Fibroblast of lung (primary cell): ENCODE measurements at places on chromosomes 16 and 17. TPM values are rescaled to one million over a fixed set of nuclear protein-coding genes. Genes with fewer than 3 reads are reported as not detected.

DNA sequence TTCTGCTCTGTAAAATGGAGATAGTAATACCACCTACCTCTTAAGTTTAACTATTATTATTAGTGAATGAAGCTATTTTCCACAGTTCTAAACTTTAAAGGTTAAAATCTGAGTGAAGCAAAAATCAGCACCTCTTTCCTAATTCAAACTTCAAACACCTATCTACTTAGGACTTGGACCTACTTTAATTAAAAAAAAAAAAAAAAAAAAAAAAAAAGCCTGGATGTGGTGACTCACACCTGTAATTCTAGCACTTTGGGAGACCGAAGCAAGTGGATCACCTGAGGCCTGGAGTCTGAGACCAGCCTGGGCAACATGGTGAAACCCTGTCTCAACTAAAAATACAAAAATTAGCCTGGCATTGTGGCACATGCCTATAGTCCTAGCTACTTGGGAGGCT, 5.0 kb upstream of the KANSL1 start:
- no peak for DNase-seq
- H3K4me3 ChIP-seq, result no peak overlapping the region
- H3K36me3 ChIP-seq, result no peaks in the 10 kb centered on the region
- peaks cover 9% of the 10 kb centered on the region for H3K4me1 ChIP-seq

DNA sequence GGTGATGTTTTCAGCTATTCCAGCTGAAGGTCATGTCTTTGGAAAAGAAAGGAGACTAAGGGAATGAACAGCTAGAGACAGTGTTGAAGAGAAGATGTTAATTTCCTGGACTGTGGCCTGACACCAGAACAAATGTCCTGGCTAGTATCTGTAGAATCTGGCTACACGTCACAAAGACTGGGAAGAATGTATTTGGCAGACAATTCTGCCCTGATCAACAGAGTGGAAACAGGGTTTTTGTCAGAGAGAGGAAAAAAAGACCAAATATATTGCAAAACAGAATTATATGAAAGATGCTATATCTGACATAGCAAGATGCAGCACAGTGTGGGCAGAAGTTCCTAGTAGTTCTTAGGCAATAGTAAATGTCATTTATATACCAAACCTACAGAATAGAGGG, 17.0 kb upstream of the ANKFN1 start:
- H3K4me1 ChIP-seq, result no peaks in the 10 kb centered on the region
- no peaks in the 10 kb centered on the region for H3K27me3 ChIP-seq
- no peak overlapping the region for H3K4me3 ChIP-seq
- no peak overlapping the region for H3K27ac ChIP-seq
- DNase-seq, result peak; percentile 52

DNA sequence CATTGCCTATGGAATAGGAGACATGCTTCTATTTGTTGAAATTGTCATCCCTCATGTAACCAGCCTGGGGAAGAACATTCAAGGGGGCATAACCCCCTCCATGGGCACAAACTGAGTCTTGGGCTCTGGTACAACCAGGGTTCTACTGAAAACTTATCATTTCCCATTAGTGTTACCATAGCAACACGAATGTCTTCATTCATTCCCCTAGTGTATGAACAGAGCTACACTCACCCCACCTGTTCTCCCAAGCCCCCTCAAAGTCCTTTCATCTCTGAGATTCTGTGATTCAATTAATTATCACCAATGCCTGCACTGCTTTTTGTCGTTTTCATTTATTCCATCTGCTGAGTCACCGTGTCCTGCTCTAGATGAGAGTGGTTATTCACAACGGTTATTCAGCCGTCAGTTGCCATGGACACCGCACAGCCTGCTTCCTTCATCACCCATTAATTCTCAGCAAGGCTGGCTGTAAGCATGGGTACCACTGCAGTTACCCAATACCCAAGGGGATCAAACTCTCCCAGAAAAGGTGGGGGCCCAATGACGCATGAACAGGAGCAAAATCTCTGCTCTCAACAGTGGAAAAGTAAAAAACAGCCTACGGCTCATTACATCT, 1.6 kb upstream of the GAST start:
- H3K36me3 ChIP-seq, result no peaks in the 10 kb centered on the region
- H3K4me3 ChIP-seq, result no peak overlapping the region
- peak; percentile 53 for DNase-seq
- no peak overlapping the region for H3K27ac ChIP-seq
- H3K4me1 ChIP-seq, result no peaks in the 10 kb centered on the region

- peak overlapping the region; percentile 29 for H3K4me3 ChIP-seq
- peak; percentile 23 for DNase-seq
- H3K36me3 ChIP-seq, result no peaks in the 10 kb centered on the region
- H3K27ac ChIP-seq, result peak overlapping the region; percentile 91
- no peaks in the 10 kb centered on the region for H3K27me3 ChIP-seq
- peaks cover 4% of the 10 kb centered on the region for H3K4me1 ChIP-seq
These were observed 23.1 kb downstream of the DEF8 start for GRCh38 chr16:89971495-89972243.

GRCh38 chr17:41734139-41734948, at the start of gene HAP1:
Gene HAP1, minus strand, starts transcription at chr17:41734643. Its CDS starts 9 bp downstream, at chr17:41734634.
- no peaks in the 10 kb centered on the region for H3K4me1 ChIP-seq
- peaks cover 57% of the 10 kb centered on the region for H3K27me3 ChIP-seq
- DNase-seq, result peak; percentile 17
- H3K4me3 ChIP-seq, result peak within 1 kb of the TSS; percentile 19
- no peak within 1 kb of the TSS for H3K27ac ChIP-seq

FAM234A gene
- 67.0 and 68.5 TPM in 2 replicates for total RNA-seq

DNA sequence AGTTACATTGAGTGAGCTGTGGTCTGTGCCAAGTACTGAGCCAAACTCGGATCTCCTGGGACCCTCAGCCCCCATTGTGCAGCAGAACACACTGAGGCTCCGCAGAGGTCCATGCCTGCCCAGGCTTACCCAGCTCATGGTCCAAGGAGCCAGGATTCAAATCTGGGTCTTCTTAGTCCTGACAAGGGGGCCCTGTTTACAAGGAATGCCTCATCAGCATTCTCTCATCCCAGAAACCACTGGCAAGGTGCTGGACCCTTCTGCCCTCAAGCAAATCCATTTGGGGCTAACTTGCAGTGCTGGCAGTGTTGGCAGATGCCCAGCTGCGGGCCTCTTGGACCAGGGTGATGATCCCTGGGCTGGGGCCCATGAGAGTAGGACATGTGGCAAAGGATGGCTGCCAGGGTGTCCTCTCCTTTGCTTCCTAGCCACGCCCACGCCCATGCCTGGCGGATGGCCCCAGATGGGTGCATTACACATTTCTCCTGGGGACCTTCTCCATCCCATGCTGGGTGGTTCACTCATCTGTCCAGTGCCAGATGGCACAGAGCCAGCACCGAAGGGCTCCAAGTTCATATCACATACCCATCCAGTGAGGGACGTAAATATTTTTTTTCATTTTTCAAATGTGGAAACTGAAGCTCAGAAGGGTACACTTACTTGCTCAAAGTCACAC, 117.7 kb downstream of the CMIP start:
- H3K4me1 ChIP-seq, result no peaks in the 10 kb centered on the region
- no peaks in the 10 kb centered on the region for H3K27me3 ChIP-seq
- no peaks in the 10 kb centered on the region for H3K36me3 ChIP-seq
- H3K27ac ChIP-seq, result no peak overlapping the region
- DNase-seq, result no peak

GSE1 gene
- 31.1 and 35.7 TPM in 2 replicates for total RNA-seq

RAB40B gene
- total RNA-seq, result 3.3 and 3.6 TPM in 2 replicates

- H3K4me1 ChIP-seq, result no peaks in the 10 kb centered on the region
- no peaks in the 10 kb centered on the region for H3K27me3 ChIP-seq
- no peak within 1 kb of the TSS for H3K4me3 ChIP-seq
- no peaks in the 10 kb centered on the region for H3K36me3 ChIP-seq
- no peak within 1 kb of the TSS for H3K27ac ChIP-seq
- no peak for DNase-seq
These were observed at the start of gene CPSF4L for GRCh38 chr17:73261617-73261951. Gene CPSF4L, minus strand, starts transcription at chr17:73261880. Its CDS starts 62 bp downstream, at chr17:73261818.
